ENCODE measurements at places on chromosomes 11 and 22.

DNA sequence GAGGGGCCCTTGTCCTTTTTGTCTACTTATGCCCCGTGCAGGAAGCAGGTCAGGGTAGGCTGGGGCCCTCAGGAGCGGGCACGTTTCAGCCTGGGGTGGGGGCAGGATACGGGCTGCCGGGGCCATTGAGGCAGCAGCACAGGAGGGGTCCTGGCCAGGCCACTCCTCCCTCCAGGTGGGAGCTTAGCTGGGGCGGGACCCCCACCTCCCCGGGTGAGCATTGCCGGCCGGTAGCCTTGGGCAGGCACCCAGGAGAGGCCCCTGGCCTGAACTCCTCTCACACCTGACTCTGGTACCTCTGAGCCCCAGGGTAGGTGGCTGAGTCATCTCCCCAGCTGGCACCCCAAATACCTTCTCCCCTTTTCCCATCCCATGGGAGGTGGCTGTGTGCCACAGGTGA is 5.0 kb upstream of the MUC6 start:
- DNase-seq: no peak

GRCh38 chr11:81970886-81971285 is 762.8 kb downstream of the FAM181B start:
- no peak for DNase-seq

DNA sequence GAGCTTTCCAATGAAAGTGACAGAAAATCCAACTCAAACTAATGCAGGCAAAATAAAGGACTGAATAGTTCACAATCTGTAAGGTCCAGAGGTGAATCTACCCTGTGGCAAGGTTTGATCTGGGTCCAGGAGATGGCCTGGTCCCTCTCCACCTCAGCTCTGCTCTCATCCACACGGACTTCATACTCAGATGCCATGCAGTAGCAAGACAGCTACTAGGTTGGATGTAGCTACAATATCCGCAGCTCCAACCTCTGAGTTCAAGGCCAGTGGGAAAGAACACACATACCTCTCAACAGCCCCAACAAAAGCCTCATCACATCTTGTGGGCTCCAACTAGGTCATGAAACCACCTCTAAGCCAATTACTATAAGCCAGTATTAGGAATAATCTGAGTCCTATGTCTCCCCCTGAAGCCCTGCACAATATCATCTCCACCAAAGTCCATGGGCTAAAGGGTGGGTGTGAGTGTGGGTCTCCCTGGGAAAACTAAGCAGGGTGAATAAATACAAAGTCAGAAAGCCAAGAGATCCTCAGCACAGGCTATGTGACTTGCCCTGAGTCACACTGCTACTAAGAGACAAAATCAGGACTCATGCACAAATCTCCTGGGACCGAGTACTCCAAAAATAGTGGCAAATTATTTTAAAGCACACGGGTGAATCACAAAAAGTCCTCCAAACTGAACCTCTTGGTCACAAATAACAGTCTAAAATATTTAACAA is 78.8 kb downstream of the LARGE1 start:
- DNase-seq: no peak

GRCh38 chr11:71269603-71270511 is 17.5 kb upstream of the SHANK2 start:
- no peak for DNase-seq

DNA sequence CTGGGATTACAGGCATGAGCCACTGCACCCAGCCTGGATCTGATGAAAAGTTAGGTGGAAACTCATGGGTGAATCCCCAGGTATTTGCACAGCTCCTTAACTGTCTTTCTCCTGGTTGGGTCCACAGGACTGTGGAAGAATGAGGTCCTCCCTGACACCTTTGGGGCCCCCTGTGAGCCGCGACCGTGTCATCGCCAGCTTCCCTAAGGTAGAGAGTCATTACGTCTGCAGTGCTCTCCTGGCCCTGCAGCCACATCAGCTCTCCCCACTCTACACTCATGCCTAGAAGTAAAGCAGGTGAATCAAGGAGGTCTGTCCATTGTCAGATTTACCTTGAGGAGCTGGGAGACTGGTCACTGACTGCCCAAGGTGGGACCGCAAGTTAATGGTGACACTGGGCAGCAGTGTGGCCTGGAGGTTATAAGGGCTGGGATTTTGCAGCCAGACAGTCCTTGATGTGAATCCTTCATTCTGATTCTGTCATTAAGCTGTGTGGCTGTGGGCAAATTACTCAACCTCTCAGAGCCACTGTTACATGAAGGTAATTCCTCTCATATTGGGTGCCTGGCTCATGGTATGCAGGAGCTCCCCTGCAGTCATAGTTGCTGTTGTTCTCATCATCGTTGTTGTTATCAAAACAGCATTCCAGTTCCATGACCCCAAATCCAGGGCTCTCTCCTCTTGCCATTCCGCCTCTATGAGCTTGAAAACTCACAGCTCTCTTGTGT is 1.4 kb downstream of the RAB36 start:
- DNase-seq: no peak

DNA sequence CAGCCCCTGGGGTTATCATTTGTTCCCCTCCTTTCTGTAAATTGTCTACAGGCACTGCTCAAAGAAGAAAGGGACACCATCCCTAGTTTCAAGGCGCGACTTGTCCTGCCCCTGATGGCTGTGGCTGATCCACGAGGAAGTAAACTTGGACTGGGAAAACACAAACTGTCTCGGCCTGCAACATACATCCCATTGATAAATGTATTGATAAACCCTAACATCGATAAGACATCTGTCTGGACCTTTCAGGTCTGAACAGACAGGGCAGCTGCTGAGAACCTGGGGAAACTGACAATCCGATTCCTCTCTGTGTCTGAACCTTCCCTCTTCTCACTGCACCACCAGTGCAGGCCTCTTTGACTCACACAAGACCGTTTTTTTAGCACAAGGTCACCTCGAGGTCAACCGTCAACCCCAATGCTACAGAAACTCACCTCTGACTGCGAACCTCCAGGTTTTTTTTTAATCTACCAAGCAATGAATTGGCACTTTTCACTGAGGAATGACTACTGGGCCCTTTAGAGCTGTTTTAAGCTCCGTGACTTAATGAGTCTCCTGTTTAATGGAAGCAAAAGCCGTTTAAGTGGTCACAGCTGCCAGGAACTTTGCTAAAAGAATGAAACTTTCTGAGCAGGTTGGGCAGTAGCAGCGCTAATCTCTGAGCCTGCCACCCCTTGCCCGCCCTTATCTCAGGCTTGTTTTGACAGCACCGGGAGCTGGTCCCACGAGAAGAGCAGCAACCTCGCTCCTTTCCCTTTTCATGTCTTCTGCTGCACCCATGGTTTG is 203.8 kb upstream of the TMEM45B start:
- no peak for DNase-seq

GRCh38 chr22:27461470-27461869 is 340.1 kb downstream of the MN1 start:
- no peak for DNase-seq

DNA sequence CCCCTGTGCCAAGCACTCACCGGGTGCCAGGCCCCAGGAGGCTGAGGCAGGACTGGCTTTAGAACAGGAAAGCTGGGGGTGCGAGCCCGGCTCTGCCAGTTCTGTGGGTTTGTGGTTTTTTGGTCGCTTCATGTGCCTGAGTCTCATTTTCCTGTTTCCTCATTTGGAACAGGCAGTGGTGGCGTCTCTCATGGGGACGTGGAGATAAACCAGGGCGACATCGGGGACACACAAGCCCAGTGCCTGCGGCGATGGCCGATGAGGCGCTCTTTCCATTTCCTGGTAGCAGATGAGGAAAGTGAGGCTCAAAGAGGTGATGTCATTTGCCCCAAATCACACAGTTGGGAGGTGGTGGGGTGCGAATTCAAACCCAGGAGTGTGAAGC is 20.8 kb upstream of the CHKA start:
- DNase-seq: no peak

- no peak for DNase-seq
Measured at GRCh38 chr11:64834723-64835615, 9.5 kb downstream of the CDC42BPG start.

- DNase-seq: no peak
Measured at GRCh38 chr11:120940160-120940848, 83.6 kb upstream of the TBCEL start.

- DNase-seq: no peak
Measured at GRCh38 chr11:2269601-2270321, 627 bp downstream of the ASCL2 start.

DNA sequence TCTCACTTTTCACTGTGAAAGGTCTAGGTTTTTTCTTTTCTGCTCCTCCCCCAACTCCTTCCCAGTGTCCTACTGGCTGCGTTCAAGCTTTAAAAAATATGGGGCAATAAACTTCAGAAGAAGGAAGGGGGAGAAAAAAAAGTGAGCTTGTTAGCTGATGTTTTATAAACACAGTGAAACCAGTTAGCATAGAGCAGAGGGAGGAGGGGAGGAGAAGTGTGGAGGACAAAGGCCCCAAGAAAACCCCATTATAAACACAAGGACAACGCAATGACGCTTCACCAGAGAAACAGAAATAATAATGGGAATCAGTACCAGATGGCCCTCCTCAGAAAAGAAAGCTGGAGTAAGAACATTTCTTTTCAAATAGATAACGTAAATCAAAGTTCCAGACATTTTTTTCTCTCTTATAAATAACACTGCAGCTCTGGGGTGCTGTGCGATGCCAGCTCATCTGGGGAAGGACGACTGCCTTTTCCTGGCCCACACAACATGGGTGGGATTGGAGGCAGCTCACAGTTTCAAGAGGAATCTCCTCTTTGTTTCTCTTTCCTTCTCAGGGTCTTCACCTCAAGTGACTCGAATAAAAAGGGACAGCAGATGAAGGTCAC is 235.4 kb upstream of the NARS2 start:
- no peak for DNase-seq

DNA sequence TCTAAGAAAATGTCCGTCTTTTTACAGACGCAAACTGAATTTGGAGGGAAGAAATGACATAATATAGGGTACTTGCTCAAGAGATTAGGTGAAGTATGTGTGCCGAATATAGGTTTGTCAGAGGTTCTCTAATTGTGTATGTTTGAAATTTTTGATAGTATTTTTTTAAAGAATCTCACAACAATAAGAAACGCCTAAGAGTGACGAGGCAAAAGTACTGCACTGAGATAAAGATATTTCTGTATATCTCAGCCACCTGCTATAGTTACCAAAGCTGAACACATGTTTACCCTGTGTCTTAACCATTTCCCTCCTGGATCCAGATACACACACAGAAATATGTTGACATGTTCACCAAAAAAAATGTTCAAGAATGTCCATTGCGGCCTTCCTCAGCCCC is 92.0 kb downstream of the PRMT3 start:
- no peak for DNase-seq

DNA sequence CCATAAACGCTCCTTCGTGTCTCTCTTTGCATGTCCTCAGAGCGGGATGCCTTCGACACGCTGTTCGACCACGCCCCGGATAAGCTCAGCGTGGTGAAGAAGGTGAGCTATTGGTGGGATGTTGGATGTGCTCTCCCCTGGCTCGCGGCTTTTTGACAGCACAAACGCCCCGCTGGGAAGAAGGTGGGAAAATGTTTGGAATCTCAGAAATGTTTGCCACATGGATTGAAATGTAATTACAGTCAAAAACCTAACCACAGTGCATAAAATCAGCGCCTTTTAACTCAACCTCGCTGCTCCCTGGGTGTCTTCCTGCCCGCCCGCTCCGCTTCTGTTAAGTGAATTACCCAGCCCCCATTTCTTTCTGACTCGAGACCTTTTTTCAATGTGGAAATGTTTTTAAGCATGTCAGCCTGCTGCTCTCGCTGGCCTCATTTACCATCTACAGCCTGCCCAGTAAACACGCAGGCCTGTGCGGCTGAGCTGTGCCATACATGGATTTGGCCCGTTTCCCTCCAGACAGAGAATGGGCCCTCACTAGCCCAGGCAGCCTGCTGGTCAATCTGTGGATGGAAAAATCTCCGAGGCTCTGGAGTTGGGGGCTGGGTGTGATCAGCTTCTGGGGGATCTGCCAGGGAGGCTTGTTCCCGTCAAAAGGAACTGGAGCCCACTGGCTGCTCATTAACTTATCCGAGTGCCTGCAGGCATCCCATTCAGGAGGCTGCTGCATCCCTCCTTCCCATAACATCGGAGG is 32.7 kb upstream of the PARVG start:
- no peak for DNase-seq

- DNase-seq: no peak
Measured at GRCh38 chr11:106999196-106999595, 19.1 kb downstream of the GUCY1A2 start.

DNA sequence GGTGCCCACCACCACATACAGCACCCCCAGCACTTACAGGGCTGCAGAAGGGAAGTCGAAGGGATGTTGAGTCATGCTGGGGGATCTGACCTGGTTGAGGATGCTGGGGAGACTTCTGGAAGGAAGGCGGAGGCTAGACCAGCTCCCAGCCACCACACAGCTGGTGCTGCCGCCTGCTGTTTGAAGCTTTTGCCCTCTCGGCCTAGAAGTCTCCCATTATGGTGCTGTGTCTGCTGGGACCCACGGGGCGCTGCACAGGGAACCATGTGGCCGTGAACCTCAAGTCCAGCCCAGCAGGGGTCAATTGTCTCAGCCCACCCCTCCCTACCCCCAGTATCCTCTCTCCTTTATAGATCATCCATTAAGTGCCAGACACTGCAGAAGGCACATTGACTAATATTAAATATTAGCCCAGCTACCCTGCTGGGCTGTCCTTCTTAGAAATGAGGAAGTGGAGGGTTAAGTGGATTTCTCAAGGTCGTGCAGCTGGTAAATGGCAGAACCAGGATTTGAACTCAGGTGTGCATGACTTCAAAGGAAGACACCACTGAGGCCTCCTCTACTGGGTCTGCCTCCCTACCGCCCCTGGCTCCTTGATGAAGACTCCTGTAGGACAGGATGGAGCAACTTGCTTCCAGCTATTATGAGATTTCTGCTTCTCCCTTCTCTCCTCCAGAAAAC is 49.7 kb downstream of the CYTH4 start:
- DNase-seq: no peak

GRCh38 chr11:13679768-13680167 is 11.3 kb downstream of the FAR1 start:
- DNase-seq: no peak

GRCh38 chr11:78365381-78365792 is 52.2 kb downstream of the GAB2 start:
- no peak for DNase-seq

DNA sequence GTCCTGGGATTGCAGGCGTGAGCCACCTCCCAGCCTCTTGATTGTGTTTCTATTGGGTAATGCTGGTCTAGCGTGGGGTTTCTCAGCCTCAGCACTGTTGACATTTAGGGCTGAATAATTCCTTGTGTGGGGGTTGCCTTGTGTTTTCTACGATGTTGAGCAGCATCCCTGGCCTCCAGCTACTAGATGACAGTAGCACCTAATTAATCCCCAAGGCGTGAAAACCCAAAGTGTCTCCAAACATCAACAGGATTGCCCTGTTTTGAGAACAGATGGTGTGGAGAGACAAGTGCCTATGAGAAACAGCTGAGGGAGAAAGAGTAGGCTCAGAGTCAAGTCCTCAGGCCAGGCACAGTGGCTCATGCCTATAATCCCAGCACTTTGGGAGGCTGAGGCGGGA is 67.2 kb downstream of the SGSM1 start:
- no peak for DNase-seq

DNA sequence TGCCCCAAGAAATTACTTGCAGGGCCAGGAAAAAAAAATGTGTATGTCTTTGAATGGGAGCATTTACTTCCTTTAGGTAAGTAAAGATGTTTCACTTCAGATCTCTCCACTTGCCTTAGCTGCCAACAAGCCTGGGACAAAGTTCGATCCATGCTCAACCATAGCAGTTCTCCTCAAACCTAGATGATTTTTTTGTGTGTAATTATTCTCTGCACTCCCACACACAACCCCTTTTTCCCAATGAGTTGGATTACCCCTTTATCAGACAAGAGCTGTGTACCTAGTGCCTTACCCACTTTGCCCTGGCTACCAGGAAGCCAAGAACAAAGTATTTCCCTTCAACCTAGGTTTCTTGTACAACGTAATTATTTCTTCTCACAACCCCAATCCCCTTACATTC is 35.6 kb downstream of the TPBGL start:
- no peak for DNase-seq

GRCh38 chr22:47386812-47387510 is 624.5 kb downstream of the TBC1D22A start:
- no peak for DNase-seq

Data from NCI-H2081 treated with DMSO at 0.1 percent for 48 hours (cell line).